Uterine smooth muscle cell (primary cell): ENCODE measurements at places on chromosomes 6 and 20. TPM values are rescaled to one million over a fixed set of nuclear protein-coding genes. Genes with fewer than 3 reads are reported as not detected.

WFDC10B gene
- total RNA-seq, result not detected in 2 replicates

NRSN2 gene
- total RNA-seq, result 35.2 and 44.0 TPM in 2 replicates

GABRR1 gene
- total RNA-seq, result not detected in 2 replicates

CDYL gene
- total RNA-seq, result 24.9 and 28.2 TPM in 2 replicates

CPNE1 gene
- 93.1 and 95.8 TPM in 2 replicates for total RNA-seq

GRM1 gene
- not detected in 2 replicates for total RNA-seq

SLC22A3 gene
- 1.8 and 2.9 TPM in 2 replicates for total RNA-seq

PGC gene
- not detected in 2 replicates for total RNA-seq

CNKSR3 gene
- total RNA-seq, result 5.0 and 5.9 TPM in 2 replicates

CLVS2 gene
- total RNA-seq, result 0.12 TPM in 1 of 2 replicates, not detected in the other
